Renal cortical epithelial cell (primary cell): ENCODE measurements at places on chromosomes 1 and 21.

DNA sequence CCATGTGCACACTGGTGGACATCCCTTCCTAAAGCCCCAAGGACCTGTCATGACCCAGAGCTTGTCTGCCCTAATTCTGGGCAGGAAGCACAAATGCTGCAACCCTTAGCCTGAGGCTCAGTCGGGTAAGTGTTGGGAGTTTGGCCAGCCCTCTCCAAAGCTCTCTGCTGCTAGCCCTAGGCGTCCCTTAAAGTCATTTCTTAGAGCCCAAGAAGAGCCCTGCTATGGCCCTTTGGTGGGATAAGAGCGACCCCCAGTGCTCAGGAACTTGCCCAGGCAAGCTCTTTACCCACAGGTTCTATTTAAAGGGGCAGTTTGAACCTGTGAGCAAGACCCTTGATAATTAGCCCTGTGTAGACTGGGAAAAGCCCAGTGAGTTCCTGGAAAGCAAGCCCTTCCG lies 356.8 kb downstream of the RRAGC start:
- DNase-seq, result no peak

GRCh38 chr1:194975913-194976312 lies 1632.3 kb downstream of the KCNT2 start:
- DNase-seq, result peak; percentile 2

- DNase-seq, result no peak
Measured at GRCh38 chr1:97488530-97488929, 432.3 kb downstream of the DPYD start.

DNA sequence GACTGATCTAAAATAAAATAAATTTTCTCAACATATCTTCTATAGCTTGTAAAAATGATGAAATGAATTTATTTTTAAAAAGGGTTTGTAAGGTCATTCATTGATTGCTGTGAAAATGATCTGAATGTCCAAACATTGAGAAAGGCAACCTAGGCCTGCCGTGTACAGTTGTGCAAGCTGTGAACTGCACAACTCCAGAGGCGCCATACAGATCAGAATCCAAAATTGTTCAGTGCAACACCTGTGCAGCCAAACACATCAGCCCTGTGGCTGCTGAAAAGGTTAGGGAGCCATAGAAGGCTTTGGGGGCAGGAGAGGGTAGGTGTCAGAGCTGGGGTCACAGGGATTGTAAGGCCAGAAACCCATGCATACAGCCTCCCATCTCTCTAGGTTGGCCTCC lies 9.9 kb upstream of the ZC3H12A start:
- no peak for DNase-seq

GRCh38 chr1:171872430-171872829 lies 31.1 kb downstream of the DNM3 start:
- DNase-seq, result no peak

GRCh38 chr1:40746344-40747090 lies 37.1 kb upstream of the KCNQ4 start:
- DNase-seq, result no peak
